ENCODE measurements at places on chromosomes 7 and 10.

GRCh38 chr7:120733143-120733542 is 124.8 kb downstream of the TSPAN12 start:
- DNase-seq, result no peak

DNA sequence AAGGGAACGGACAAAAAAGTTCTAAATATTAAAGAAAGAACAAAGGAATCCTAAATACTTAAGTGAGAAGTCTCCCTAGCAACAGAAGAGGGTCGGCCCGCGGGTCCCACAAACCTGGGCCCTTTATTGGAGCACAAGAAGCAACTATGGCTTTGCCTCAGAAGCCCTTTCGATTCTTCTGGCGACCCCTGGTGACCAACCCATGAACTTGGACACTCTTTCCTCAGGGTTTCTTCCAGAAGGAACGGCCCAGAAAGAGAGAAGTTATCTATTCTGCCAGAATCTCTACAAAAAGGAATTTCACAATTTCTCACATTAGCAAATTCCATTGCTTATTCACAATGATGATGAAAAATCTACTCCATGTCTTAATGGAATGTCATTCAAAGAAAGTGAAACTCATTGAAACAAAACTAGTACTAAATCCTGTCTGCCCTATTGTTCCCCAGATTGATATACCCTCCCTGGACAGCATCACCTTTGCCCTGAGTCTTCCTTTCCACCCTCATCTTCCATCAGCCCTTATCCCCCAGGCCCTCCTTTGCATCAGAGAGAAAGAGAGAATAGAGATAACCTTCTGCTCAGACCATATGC is 43.7 kb downstream of the CPVL start:
- no peak for DNase-seq

GRCh38 chr7:44661233-44661632 is 54.8 kb downstream of the OGDH start:
- DNase-seq, result no peak

DNA sequence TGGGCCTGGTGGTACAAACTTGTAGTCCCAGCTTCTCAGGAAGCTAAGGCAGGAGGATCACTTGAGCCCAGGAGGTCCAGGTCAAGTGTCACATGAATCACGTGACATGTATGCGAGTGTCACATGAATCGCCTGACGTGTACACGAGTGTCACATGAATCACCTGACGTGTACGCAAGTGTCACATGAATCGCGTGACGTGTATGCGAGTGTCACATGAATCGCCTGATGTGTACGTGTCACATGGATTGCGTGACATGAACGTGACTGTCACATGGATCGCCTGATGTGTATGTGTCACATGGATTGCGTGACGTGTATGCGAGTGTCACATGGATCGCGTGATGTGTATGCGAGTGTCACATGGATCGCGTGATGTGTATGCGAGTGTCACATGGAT is 9.5 kb upstream of the ADARB2 start:
- no peak for DNase-seq

Measured in RWPE1 (cell line).